ENCODE measurements at places on chromosomes 2 and 18.

DNA sequence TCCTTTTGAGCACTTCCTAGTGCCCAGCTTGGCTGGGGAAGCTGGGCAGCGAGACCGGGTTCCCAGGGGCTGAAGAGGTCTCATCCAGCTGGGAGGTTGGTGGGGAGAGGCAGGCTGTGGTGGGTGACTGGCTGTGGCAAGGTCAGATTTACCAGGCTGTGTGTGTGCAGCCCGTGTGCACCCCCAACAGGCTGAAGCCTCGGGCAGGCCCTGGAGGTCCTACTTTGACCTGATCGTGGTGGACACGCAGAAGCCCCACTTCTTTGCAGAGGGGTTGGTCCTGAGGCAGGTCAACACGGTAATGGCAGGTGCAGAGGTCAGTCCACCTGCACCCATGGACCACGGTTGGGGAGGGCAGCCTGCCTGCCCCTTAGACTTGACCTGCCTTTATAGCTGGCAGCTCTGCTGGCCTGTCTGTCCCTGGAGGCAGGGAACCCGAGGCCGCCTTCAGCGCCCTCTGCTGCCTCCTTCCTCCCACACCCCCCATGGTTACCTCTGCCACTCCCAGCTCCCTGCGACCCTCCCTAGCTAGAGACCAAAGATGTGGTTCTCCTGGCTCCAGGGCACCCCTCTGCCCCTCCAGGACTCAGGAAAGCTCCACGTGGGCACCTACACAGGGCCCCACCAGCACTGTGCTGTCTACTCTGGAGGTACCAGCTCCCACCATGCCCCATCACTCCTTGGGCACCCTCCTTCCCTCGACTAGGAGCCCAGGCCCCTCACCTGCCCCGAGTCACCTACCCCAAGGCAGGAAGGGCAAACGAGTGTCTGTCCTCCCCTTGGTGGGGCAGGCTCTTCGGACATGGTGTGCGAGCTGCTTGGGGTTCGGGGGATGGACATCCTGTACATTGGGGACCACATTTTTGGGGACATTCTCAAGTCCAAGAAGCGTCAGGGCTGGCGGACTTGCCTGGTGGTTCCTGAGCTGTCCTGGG is 4.0 kb downstream of the NT5DC4 start:
- DNase-seq, result no peak

DNA sequence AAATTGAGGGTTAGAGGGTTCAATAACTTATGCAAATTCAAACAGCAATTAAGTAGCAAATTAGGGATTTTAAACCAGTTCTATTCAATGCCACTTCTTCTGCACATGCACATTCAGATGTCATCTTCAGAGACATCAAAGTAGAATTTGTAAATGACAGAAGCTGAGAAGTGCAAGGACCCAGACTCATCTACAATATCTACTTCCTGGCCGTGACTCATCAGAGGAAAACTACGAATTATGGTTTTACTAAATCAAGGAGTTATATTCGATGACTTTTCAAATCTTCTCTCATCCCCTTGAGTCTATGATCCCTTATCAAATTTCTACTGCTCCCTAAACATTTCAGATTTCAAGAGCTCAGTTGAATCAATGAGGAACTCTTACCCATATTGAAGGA is 20.0 kb upstream of the STAT4 start:
- DNase-seq, result no peak

- no peak for DNase-seq
These were observed 110.7 kb downstream of the KLHL29 start for GRCh38 chr2:23495661-23496114.

DNA sequence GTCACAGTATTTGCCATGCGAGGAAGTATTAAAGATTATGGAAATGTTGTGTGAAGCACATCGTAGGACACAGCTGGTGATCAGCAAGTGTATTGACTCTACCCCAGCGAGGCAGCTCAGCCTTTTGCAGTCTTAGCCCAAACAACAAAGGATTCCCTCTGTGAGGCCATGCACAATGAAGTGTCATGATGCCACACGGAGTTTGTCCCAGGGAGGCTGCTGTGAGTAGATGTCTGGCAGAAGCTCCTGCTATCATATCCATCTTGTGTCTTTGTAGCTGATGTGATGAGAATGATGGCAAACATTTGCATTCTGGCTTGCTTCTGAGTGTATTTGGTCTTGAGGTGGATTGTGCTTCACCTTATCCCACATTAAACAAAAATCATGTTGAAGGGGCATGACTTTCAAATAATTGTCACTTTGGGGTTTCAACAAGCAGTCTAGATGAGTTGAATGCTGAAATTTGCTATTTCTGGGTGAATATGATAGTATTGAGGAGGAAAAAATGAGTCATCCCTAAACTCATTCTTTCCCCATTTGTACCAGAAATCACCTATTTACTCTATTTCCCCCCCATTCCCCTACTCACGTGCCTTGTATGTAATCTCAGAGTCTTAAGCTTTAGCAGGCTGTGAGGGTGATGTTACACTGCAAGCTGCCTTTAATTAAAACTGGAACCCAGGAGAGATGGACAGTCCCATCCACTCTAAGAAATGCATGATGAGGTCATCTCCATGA is 273.5 kb downstream of the RNF144A start:
- no peak for DNase-seq

DNA sequence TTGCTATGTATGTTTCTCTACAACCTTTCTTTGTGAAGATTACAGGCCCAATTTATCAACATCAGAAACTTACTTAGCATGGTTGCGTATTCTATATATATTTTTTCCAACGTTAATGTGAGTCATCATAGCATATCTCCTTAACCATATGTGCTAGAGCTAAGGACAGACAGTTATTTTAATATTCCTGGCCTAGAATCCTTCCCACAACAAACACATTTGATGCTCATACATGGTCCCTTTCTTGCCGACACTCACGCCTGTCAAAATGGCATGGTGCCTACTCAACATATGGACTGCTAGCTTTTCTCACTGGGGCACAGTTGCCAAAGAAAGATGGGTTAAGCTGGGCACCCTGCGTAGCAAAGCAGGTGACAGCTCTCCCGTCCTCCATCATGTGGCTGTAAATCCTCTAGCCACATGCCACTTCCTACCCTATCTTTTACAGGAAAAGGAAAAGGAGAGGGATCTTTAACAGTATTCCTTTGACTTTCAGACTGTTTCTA is 75.2 kb upstream of the GALNT5 start:
- DNase-seq, result no peak

GRCh38 chr2:172736424-172737174 is 954 bp downstream of the RAPGEF4 start:
- no peak for DNase-seq

DNA sequence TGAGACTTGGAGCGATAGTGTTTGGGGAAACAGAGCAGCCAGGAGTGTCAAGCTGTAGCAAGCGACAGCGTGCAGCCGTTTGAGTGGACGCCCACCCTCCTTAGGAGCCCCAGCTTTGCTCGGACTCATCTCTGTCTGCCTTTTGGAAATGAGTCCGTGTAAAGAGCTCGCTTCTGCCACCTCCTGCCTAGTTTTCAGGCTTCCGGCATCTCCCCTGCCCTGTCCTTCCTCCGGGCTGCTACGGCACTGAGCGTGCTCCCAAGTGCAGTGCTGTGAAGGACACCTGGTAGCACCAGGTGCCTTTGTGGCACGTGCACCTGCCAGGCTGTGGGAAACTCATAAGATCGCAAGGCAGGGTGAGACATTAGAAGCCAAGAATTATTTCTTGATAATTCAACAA is 117.1 kb downstream of the RNF144A start:
- DNase-seq, result no peak

- DNase-seq, result no peak
These were observed 16.1 kb upstream of the MAL start for GRCh38 chr2:95009412-95009811.

- DNase-seq, result peak; percentile 12
These were observed 961 bp downstream of the RBM43 start for GRCh38 chr2:151260573-151261230.

GRCh38 chr2:148813603-148814065 is 61.4 kb upstream of the KIF5C start:
- no peak for DNase-seq

- DNase-seq, result peak; percentile 86
These were observed 127.3 kb downstream of the RNF144A start for GRCh38 chr2:7044253-7045250.

GRCh38 chr2:161910200-161910599 is 163.8 kb downstream of the DPP4 start:
- no peak for DNase-seq

DNA sequence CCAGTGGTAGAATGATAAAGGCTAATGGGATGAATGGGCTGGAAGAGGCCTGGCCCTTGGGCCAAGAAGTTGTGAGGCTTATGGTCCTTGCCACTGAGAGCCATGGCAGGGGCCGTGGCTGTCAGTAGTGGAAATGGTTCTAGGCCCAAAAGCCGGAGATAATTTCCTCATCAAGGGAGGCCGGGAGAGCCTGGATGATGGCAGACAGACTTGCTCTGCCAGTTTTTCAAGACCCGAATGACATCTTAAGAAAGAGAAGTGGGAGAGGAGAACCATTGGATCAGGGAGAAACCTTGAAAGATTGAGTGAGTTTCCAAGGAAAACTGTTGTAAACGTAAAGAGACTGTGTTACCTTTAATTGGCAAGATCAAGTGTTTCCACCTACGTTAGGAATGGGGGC is 46.3 kb upstream of the VPS54 start:
- no peak for DNase-seq

DNA sequence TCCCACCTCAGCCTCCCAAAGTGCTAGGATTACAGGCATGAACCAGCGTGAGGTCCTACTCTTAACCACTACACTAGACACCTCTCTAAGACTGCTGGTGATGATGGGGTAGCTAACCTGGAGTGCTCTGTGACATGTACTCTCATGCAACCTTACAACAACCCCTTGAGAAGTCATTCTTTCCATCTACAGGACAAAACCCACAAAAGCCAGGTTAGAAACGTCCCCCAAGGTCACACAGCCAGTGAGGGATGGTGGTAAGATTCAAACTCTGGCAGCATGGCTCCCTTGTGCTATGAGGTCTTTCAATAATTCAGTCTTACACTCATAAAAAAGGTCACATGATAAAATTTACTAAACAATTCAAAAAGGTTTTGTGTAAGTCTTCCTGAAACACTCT is 94.8 kb upstream of the SERTAD2 start:
- no peak for DNase-seq

DNA sequence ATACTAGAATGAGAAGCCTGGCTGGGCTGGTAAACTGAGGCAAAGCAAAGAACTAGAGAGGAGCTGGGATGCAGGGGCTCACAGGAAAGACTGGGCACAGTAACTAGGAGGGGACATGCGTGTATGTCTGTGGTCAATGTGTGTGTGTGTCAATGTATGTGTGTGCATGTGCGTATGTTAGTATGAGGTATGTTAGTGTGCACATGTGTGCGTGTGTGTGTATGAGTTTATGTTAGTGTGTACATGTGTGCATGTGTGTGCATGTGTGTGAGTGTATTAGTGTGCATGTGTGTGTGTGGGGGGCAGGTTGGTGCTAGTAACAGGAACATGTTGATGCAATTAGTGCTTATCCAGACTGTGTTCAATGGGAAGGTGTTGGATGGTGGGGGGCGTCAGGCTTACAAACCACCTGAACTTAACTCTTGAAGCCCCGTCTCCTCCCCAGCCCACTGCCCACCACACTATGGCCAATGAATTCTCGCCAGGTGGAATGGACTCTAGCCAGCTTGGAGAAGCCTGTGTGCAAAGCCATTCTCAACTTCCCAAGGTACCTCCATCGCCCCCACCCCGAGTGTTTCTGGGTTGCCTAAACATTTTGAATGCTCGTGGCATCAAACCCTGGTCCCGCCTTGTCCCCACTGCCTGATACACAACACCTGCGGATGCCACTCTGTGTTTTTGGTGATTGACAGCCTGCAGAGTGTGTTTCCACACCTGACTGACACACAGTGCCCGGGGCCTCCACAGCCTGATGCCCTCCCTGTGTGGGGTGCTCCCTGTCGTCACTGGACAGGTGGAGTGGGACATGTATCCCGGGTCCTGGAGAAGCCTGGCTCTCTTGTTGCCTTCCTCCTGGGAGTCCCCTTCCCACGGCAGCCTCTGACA is 90.1 kb upstream of the ASB18 start:
- no peak for DNase-seq

- no peak for DNase-seq
These were observed 33.0 kb downstream of the TPO start for GRCh38 chr2:1446301-1446700.

GRCh38 chr2:218019411-218020060 is 16.7 kb upstream of the TNS1 start:
- no peak for DNase-seq

GRCh38 chr2:85137156-85137555 is 4.0 kb downstream of the TCF7L1 start:
- no peak for DNase-seq

DNA sequence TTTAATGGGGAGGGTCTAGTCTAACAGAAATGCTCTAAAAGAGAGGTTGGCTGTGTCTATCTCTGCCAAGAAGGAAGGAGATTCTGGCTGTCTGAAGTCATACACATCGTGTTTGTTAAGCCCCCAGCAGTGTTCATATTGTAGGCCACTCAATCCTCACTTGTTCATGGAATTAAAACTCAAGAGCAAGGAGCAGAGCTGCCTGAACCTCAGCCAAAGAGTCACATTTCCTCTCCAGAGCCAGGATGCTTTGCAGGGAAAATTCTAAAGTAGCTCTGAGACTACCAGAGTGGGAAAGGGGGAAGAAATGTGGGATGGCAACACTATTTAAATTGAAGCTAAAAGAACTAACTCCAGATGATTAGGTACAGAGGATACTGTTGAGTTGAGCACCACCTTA is 190.7 kb upstream of the CXCR4 start:
- no peak for DNase-seq

- peak; percentile 52 for DNase-seq
These were observed 42.3 kb downstream of the BAZ2B start for GRCh38 chr2:159573846-159574606.

DNA sequence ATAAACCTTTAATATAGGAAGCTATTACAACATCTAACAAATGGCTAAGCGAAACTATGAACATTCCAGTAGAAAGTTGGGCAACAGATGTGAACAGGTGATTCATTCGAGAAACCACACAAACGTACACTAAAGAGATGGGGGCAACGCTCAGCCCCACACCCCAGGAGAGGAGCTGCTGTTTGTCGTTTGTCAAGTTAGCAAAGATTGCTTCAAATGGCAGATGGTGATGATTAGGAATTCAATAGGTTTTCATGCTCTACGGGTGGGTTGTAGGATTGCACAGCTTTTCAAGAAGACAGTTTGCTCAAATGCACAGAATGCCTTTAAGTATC is 154.7 kb upstream of the HDAC4 start:
- DNase-seq, result no peak

DNA sequence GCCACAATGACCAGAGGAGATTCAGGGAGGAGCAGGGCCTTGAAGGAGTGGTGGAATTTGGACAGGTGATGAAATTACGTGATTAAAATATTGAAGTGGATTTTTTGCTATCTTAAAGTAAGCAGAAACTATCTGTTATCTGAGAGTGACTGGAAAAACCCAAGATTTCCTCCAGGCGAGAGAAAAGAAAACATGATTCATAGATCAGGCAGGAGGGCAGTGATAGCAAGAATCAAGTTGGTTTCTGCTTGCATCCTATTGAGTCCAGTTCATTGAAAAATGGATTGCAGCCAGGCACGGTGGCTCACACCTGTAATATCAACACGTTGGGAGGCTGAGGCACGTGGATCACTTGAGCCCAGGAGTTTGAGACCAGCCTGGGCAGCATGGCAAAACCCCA is 127.8 kb downstream of the NXPH2 start:
- DNase-seq, result no peak

GRCh38 chr2:207008105-207008990 is 69.0 kb downstream of the CPO start:
- peak; percentile 53 for DNase-seq

- DNase-seq, result no peak
These were observed 50.6 kb upstream of the EML6 start for GRCh38 chr2:54672590-54673456.

GRCh38 chr2:149000158-149000938 is 38.2 kb upstream of the LYPD6B start:
- DNase-seq, result peak; percentile 44

Measured in AG20443 (cell line).